Activated effector memory CD4-positive, alpha-beta T cell treated with Interleukin-2 at 50 U/mL for 16 hours (primary cell): ENCODE measurements at places on chromosomes 7 and 10.

GRCh38 chr10:111475720-111476119 is 398.9 kb downstream of the ADRA2A start:
- no peak for DNase-seq

DNA sequence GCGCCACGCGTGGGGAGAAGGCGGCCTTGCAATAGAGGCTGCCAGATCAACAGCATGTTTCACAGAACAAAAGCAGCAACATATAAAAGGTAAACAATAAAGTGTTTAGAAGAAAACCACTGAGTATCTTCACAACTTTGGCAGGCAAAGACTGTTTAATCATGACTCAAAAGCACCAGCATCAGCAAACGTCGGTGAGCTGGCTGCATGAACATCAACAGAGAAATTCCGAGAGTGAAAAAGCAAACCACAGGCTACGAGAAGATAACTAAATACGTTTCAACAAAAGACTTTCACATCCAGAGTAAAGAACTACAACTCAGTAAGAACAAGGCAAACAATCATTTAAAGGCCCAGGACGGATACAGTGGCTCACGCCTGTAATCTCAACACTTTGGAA is 172.0 kb downstream of the MAD1L1 start:
- no peak for DNase-seq

DNA sequence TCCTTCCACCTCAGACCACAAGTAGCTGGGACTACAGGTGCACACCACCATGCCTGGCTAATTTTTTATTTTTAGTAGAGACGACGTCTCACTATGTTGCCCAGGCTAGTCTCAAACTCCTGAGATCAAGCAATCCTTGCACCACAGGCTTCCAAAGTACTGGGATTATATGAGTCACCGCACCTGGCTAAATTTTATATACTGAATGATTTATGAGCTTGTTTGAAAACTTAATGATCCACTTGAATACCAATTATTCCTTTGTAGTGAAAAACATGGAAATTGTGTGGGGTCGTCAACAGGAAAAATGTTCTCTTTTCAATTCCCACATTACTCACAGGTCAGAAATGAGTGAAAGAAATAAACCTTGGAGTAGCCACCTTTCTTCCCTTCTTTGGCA is 31.3 kb downstream of the RAPGEF5 start:
- DNase-seq, result no peak

GRCh38 chr10:4459531-4459930 is 366.5 kb upstream of the AKR1E2 start:
- DNase-seq, result no peak

DNA sequence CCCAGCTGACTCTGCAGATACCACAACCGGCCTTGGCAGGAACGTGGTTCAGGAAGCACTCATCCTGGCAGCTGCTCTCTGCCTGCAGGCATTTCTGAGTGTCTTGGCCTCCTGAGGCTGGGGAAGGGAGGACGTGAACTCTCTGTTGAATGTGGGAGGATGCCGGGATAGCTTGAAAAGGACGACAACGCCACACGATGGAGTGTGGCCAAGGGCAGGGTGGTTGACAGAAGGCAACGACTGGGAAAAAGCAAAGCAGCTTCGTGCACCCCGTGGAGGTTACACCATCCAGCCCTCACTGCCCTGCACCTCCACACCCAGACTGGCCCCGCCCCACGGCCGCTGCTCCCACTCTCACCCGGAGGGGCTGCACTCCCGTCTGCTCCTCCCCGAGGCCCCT is 466.1 kb upstream of the FOXK1 start:
- DNase-seq, result no peak

GRCh38 chr10:43396061-43396927 is 12.7 kb downstream of the HNRNPF start:
- DNase-seq, result peak; percentile 63

DNA sequence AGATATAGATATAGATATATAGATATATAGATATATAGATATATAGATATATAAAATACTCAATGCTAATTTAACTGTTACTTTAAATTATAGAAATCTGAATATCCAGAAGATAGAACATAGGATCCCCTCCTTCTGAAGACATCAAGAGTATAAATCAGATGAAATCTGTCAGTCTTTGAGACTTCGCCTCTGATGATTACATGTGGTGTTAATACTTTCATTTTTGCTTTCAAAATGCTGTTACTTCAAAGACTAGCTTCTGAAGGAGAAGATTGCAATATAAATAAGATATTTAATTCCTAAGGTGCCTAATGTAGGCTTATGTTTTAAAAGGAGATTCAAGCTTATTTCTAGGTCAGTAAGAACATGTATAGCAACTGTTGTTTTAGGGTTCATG is 180.4 kb downstream of the TSPAN12 start:
- DNase-seq, result no peak

GRCh38 chr10:49164559-49165188 is 23.5 kb downstream of the TMEM273 start:
- DNase-seq, result peak; percentile 20
